C1 segment of cervical spinal cord (tissue), 14 donors: ENCODE measurements at places on chromosomes 2 and 18.

GRCh38 chr2:39433586-39434195 lies 3.4 kb downstream of the MAP4K3 start:
- DNase-seq = no peak

DNA sequence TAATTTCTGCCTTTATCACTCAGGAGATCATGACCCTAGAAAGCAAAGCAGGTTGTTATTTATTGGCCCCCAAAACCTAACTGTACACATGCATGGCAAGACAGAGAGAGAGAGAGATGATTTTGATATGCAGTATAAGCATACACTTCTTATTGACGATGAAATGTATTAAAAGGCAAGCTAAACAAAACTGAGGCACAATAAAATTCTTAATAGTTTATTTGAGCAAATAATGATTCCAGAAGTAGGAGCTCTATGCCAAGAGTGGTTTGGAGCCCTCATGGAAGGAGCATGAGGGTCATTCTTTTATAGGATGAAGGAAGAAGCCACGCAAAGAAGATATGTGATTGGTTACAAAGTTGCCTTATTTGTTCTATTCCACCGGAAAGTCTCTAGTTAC lies 616.0 kb downstream of the FBXO15 start:
- no peak for DNase-seq

GRCh38 chr18:64332835-64333234 lies 183.9 kb upstream of the LINC00305 start:
- no peak for DNase-seq

- DNase-seq = no peak
These were observed 22.4 kb upstream of the STAT4 start for GRCh38 chr2:191173206-191173605.

- DNase-seq = no peak
These were observed 147.5 kb downstream of the LOXHD1 start for GRCh38 chr18:46509530-46509929.

GRCh38 chr2:43707255-43708015 lies 31.2 kb upstream of the C1GALT1C1L start:
- no peak for DNase-seq

GRCh38 chr18:59537579-59537978 lies 159.6 kb downstream of the CCBE1 start:
- DNase-seq = no peak

GRCh38 chr2:65957886-65958285 lies 477.0 kb upstream of the MEIS1 start:
- DNase-seq = no peak

GRCh38 chr2:32472605-32473004 lies 115.8 kb downstream of the BIRC6 start:
- DNase-seq = no peak

DNA sequence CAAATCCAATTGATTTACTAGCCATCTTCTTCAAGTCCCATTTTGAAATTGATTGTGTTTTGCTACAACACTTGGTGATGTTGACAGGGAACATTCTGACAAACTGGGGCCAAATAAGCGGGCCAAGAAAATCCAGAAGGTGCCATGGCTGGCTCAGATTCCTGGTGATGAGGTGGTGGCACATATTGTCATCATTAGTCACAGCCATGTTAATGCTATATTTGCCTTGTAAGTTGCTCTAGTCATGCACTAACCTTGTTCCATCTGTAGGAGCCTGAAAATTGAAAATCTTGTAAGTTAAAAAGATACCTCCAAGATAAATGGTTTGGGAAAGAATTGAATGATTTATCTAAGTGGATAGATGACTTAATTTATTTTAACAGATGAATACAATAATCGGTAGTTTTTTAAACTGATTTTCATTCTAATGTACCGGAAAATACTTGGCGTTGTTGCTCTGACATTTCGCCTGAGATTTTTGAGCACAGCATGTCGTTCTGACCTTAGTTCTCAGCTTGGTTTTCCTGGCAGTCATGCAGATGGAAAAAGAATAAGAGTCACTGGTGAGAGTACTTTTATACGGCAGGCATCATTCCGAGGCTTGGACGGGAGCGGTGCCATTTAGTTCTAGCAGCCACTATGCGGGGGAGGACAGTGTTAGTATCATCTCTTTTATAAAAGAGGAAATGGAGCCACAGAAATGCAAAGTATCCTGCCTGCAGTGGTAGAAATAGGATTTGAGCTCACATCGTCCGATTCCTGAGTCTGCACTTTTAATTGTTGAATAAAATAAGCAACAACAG lies 133.9 kb downstream of the ZNF532 start:
- DNase-seq = no peak

GRCh38 chr2:99819766-99820165 lies 322.6 kb downstream of the AFF3 start:
- no peak for DNase-seq

GRCh38 chr2:160352500-160352899 lies 141.1 kb downstream of the RBMS1 start:
- DNase-seq = no peak

GRCh38 chr2:174153757-174154680 lies 94.3 kb downstream of the OLA1 start:
- no peak for DNase-seq

- no peak for DNase-seq
These were observed 68.4 kb downstream of the SMAD7 start for GRCh38 chr18:48882379-48882778.

GRCh38 chr18:9421901-9422327 lies 53.4 kb upstream of the RALBP1 start:
- DNase-seq = no peak

GRCh38 chr2:84925336-84925723 lies 19.9 kb downstream of the TMSB10 start:
- DNase-seq = no peak

DNA sequence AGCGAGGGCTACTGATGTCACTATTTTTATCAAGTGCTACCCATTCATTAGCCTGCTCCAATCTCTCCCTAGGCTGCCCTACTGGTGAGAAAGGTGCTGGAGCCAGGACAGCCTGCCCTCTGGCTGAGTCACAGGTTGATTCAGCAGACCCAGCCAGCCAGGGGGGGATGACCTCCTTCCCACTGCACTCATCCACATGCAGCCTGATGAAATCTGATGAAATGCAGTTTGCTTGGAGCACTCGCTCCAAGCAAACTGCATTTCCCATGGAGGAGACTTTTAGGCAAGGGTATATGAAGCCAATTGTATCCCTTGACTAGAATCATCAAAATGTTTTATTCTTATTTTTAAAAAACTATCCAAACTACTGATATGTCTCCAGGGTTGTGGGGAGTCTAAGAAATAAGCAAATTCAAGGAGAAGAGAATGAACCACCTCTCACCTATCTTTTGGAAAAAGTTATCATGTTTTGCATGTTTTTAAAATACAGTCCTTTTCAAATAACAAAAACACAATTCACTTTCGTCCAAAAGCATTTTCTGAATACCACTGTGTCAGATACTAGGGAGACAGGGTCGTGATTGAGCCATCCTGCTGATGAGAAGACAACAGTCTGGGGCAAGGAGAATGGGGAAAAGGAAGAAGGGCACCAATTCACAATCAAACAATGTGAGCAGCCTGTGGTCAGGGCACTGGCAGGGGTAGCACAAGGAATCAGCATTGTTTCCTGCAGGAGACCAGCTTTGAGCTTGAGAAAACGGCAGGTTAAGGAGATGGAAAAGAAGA lies 128.3 kb downstream of the AFF3 start:
- DNase-seq = no peak

DNA sequence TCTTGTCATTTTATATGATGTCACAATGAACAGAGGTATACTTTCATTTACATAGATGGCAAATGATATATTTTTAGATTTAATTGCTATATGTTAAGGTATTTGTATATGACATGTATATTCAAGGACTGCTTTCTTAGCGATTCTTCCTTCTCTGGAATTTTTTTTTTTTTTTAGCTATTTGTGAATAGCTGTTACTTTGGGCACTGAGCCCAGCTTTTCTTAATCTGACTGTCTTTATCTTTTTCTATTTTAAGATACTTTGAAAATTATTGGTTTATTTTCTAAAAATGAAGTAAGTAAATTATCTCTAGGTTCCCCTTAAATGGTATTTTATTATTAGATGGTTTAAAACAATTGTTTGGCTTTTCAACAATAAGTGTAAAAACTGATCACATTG lies 4.0 kb upstream of the GLS start:
- DNase-seq = no peak

- no peak for DNase-seq
These were observed 1191.9 kb upstream of the SLC39A10 start for GRCh38 chr2:194464964-194465638.

DNA sequence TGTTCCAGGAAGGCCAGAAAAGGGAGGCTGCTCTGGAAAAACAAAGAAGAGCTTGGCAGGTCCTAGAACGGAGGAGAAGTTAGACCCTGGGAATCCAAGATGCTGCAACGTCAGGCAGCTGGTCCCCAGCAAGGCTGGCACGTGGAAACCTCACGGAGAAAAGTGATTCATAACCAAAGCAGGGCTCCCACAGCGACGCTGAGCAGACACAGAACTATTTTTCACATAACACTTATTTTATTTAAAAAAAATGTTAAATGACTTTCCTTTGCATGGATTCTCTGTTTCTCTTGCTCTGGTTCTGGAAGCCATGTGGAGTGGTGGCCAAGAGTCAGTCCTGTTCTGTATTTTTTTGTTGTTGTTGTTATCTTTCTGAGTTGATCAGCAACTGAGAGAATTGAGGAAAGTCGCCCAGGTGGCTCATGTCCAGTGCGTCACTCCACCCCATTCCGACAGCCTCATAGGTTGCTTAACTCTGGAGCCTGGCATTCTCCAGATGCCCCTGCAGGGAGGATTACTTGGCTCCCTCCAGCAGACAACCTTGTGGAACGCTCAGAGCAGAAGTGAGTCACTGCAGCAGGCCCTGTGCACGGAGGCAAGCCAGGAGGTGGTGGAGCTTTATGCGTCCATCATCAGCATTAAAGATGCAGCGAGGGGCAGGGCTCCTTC lies 229.9 kb upstream of the HDAC4 start:
- no peak for DNase-seq

DNA sequence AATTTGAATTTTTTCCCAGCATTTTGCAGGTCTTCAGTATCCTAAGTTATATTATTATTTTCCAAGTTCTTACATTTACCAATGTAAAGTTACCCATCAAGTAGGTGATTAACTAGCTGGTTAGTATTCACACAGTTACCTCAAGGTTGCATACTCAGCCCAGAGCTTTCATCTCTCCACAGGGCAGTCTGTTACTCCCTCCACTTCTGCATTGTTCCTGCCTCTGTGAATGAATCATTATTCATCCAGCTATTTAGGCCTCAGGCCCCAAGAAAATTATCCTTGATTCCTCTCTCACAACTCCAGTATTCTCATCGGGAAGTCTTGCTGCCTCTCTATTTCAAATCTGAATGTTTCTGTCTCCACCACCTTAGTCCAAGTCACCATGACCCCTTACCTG lies 92.2 kb downstream of the SMC6 start:
- no peak for DNase-seq

- no peak for DNase-seq
These were observed 229.3 kb upstream of the AGAP1 start for GRCh38 chr2:235264512-235264911.

DNA sequence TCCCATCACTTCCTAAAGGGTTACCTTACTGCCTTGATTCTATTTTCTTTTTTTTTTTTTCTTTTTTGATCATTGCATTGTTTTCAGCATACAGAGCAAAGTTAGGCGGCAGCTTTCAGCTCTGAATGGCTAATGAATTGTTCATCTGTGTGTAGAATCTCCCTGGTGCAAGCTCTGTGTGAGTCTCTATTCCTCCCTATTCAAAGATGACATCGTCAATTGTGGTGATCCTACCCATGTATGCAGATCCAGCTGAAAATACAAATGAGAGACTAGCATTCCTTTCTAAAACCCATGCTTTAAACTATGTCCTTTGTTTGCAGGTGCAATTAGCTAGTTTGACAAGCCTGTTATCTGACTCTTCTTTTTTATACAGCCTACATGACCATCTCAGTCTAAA lies 539.0 kb downstream of the ARHGAP15 start:
- DNase-seq = no peak

DNA sequence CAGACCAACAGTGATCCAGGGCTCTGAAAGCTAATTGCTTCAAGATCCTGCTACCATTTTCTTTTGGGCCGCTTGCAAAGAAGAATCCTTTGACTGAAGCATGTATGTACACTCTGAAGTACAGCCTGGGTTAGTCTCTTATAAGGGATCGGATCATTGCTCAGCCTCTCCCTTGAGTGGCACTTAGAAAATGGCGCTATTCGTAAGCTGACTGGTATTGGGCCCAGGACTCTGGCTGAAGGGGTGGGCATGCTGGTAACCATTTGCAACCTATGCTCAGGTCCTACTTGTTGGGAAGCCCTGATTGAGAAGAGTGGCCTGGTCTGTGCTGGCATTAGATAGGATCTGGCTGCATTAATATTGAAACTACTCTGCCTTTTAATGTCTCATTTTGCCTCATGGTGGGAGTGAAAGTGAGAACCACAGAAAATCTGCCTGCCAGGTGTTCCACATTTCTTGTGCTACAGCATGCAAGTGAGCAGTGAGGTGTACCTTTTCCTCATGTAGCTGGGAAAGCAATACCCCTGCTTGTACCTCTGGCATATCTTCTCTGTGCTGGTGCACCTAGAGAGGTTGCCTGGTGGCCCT lies 661 bp upstream of the MGAT5 start:
- DNase-seq = no peak

DNA sequence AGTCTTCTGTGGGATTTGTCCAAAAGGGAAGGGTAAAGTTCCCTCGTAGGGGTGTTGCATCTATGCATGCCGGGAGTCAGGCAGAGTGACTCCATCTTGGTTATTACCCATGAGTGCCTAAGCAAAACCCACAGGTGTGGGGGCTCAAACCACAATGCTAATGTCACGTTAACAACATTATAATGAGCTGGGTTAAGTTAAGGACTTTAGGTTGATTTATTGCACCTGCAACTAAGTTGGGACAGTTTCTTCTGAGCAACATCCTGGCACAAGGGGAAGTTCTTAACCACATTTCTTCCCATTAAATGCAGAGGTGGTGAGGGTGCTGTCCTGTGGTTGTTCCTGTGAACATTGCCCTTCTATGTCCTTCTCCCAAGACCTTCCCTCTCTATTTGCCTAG lies 1596.8 kb upstream of the SLC39A10 start:
- no peak for DNase-seq

DNA sequence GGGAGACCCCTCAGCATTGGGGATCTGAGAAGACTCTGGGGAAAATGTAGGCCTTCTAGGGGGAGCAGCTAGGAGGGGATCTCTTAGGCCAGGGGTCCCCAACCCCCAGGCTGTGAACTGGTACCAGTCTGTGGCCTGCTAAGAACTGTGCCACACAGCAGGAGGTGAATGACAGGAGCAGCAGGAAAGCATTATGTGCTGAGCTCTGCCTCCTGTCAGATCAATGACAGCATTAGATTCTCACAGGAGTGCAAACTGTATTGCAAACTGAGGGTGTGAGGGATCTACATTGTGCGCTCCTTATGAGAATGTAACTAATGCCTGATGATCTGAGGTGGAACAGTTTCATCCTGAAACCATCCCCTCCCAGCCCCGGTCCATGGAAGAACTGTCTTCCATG lies 127.3 kb downstream of the SCG2 start:
- DNase-seq = no peak

GRCh38 chr2:85794038-85794441 lies 40.2 kb downstream of the ATOH8 start:
- DNase-seq = no peak
